Fibroblast of skin of abdomen (primary cell): ENCODE measurements at places on chromosomes 2 and 18.

DNA sequence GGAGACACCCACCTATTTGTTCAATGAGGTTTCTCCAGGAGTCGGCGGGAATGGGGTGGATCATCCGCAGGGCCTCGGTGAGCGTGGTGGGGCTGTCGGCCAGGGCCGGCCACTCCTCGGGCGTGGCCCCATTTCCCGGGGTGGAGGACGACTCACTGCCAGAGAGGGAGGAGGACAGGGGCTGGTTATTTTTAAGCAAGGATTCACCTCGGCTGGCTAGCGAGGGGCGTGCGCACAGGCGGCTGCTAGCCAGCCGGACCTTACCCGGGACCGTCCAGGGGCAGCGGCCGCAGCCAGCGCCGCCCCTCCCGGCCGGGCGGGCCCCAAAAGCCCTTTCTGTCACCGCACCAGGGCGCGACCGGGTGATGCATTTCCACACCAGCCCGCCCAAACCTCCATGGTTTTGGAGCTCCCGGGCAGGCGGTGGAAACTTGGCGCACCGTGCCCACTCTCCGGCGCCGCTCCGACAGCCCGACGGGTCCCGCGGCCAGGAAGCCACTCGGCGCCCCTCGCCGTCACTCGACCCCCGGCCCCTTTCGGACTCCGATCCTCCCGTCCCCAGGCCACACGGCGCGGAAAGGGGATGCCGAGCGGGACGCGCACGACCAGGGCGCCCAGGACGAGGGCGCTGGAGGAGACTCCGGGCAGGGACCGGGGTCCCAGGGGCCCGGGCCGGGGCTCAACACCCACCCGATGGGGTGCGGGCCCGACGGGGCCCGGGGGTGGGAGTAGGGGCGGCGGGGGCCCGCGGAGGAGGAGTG is 57.1 kb downstream of the SNORC start:
- no peak for DNase-seq

GRCh38 chr2:176388861-176389260 is 119.6 kb downstream of the MTX2 start:
- no peak for DNase-seq

DNA sequence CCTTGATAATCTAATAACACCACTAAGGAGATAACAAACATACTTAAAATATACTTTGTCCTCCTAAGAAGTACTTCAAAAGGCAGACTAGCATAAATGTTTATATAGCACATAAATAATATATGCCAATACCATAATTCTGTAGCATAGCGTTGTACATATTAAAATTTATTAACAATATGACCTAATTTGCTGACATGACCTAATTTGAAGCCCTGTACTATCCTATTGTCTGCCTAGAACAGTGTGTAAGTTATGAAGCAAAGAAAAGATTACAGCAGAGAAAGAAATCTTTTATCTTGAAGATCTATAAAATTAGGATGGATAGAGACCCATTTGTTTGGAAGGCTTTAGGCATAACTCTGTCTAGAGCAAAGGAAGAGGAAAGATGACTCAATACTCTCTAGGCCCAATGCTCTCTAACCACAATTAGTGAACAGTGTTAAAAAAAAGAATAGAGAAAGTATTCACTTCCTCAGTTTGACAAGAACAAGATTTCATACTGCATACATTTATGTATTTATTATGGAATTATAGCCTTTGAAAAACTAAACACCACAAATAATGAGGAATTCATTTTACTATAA is 231.3 kb downstream of the ZRANB3 start:
- DNase-seq: peak; percentile 37

- DNase-seq: no peak
These were observed 85.4 kb downstream of the RTN4 start for GRCh38 chr2:54964816-54965215.

DNA sequence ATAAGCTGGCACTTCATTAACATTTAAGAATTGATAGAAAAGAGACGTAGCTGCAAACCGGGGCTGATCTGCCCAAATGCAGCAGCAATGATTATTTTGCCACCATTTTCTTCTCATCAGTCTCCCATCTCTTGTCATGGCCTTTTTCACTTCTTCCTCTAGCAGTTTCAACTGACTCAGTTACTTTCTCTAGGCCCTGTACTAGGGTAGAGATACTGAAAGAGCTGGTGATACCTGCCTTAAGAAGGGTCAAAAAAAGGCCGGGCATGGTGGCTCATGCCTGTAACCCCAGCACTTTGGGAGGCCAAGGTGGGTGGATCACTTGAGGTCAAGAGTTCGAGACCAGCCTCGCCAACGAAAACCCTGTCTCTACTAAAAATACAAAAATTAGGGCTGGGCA is 127.4 kb downstream of the LTBP1 start:
- DNase-seq: no peak

DNA sequence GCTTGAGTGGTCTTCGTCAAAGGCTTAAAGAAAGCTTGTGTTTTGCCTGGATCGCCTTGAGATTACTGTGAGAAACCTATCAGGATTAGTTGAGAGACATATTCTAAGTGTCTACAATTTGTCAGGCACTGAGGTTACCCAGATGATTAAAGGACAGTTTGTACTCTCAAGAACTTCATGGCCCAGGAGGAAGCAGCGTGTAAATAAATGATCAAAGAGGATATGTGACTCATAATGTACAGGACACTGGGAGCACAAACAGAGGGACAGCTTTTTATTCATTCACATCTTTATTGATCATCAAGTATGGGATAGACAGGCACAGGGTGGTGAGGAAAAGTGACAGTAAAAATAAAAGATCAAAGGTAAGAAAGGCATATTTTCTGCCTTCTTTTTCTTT is 152.6 kb upstream of the FSHR start:
- DNase-seq: no peak

- no peak for DNase-seq
These were observed 526.6 kb upstream of the PKDCC start for GRCh38 chr2:41521211-41521610.

- DNase-seq: no peak
These were observed 42.3 kb upstream of the PTPRM start for GRCh38 chr18:7524786-7525185.

- peak; percentile 73 for DNase-seq
These were observed 75.1 kb downstream of the CTAGE1 start for GRCh38 chr18:22342625-22343024.

- DNase-seq: no peak
These were observed 204.2 kb upstream of the CELF4 start for GRCh38 chr18:37769826-37770225.

- DNase-seq: peak; percentile 17
These were observed 225.8 kb upstream of the SIX3 start for GRCh38 chr2:44715671-44716081.

DNA sequence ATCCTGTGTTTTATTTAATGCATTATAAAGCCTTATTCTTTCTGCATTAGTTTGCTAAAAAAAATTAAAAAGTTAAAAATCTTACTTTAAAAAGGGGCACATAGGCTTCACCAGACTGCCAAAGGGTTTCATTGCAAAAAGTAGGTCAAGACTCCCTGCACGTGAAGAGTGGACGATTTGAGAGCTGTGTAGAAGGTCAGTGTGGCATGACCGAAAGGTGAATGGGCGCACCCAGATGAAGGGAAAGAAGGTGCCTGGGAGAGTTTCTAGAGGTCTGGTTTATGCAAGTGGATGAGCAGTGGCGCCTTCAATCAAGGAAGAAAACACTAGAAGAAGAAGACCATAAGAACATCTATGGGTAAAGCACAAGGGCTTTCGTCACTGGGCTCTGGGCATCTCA is 111.0 kb downstream of the SP3 start:
- DNase-seq: no peak
